H7 (cell line): ENCODE measurements at places on chromosomes 2 and 18.

- no peak for DNase-seq
Observed at GRCh38 chr2:179302764-179303571, 38.3 kb upstream of the SESTD1 start.

DNA sequence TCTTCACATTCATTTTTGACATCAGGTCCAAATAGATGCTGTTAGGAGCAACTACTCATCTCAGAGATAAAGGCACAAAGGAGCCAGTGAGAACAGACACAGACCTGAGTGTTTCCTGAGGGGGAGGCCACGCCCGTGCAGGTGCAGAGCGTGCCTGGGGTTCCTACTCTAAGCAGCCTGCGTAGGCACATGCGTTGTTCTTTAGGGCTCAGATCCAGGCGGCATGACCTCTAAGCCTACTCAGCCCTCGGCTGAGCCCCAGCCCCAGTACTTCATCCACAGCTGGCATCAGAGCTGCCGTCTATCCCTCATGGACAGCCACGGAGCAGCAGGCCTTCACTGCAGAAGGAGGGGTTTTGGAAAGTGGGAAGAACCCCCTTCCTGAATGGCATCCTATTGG, 54.9 kb upstream of the PXDN start:
- no peak for DNase-seq

GRCh38 chr2:190503088-190503487, 31.4 kb downstream of the NEMP2 start:
- DNase-seq = no peak

GRCh38 chr18:24121625-24122024, 17.2 kb upstream of the CABYR start:
- no peak for DNase-seq

DNA sequence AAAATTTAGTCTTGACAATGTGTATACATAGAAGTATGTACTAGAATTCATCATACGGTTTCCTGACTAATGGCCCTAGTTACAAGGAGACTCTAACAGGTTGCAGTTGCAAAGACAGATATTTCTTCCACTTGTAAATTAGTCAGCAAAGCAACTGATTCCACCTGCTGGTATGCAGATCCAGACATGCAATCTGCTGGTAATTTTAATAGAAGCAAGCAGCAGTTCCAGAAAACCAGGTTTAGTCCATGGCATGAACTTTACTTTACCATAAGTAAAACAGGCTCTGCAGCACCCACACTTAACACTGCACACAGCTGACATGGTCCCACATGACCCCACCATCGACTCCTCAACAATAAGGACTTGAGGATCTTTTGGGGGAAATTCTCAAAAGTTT, 110.9 kb upstream of the SP3 start:
- no peak for DNase-seq
